ENCODE measurements at places on chromosomes 5 and 9.

GRCh38 chr5:38650540-38650939 lies 94.1 kb upstream of the LIFR start:
- no peak for DNase-seq

DNA sequence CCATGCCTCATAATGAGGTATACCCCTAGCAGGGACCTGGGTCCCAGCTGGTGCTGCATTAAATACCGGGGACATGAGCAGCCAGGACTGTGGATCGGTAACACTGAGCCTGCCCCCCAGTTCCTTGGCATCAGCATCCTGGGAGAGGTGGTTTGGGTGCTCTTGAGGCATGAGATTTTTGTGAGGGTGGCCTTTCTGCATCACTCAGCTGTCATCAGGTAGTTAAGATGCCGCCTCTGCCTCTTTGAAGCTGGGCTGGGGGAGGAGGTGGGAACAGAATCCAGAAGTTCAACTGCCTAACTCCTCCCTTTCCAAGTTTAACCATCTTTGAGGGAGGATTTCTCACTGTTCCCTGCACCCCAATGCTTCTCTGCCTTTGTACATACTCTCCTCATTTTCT lies 112.7 kb downstream of the PDZD2 start:
- no peak for DNase-seq

DNA sequence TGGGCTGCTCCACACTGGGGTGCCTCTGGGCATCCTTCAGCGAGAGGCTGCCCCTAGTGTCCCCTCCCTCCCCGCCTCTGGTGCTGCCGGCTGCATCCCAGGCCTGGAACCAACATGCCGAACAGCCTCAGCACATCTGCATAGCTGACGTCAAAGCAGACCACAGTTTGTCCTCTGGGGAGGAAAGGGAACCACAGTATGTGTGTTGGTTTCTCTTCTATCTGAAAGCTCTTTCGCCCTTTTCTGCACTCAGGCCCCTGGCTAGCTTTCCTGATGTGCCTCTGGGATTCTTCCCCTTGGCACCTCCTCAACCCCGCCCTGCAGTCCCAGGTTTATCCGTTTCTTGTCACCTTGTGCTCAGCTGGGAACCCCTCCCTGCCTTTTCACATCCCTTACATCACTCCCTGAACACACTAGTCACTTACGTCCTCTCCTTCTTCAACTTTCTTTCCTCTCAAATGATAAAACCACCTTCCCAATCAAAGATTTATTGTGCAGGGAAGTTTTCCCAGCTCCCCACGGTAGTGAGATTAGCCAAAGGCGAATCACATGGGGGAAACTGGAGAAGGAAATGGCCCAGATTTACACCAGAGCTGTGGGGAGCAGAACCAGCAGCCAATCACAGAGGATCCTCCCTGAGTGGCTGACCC lies 35.5 kb upstream of the B4GALT1 start:
- DNase-seq, result no peak

DNA sequence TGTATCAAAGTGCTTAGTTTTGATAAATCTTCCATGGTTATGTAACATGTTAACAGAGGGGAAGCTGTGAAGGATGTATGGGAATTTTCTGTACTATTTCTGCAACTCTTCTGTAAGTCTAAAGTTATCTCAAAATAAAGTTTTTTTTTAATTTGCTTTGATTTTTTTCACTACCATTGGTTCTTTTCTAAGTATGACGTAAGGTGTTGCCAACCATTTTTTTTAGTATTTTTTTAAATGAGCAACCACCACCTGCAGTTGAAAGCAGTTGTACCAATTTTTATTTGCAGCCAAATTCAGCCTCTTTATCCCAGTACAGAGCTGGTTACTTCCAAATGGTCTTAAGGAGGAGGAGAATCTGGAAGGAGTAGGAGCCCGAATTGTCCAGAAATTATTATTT lies 192.2 kb downstream of the CHSY3 start:
- no peak for DNase-seq

- DNase-seq, result no peak
Measured at GRCh38 chr9:25678846-25679360, 659 bp upstream of the TUSC1 start.

DNA sequence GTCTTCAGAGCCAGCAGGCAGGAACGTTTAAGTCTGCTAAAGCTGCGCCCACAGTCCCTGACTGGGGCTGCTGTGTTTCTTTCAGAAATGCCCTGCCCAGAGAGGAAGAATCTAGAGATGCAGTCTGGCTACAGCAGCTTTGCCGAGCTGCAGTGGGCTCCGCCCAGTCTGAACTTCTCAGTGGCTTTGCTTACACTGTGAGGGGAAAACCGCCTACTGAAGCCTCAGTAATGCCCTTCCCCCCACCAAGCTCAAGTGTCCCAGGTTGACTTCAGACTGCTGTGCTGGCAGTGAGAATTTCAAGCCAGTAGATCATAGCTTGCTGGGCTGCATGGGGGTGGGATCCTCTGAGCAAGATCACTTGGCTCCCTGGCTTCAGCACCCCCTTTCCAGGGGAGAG lies 78.4 kb downstream of the SREK1 start:
- no peak for DNase-seq

DNA sequence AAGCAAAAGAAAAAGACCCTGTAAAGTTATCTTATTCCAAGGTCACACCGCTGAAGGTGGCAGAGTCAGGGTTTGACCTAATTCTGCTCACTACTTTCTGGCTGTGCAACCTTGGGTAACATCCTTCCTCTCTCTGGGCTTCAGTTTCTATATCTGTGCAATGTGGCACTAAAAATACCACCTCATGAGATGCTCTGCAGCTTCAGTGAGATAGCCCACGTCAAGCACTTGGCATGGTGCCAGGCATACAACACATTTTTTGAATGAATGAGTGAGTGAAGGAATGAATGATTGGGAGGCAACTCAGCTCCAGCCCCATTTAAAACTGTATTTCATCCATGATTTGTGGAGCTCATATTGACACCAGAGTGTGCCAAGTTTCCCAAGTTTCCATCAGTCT lies 62.3 kb downstream of the FOXI1 start:
- no peak for DNase-seq

- DNase-seq, result no peak
Measured at GRCh38 chr9:124663046-124663961, 107.8 kb downstream of the NR6A1 start.

- DNase-seq, result no peak
Measured at GRCh38 chr9:92158097-92158601, 42.9 kb upstream of the SPTLC1 start.

DNA sequence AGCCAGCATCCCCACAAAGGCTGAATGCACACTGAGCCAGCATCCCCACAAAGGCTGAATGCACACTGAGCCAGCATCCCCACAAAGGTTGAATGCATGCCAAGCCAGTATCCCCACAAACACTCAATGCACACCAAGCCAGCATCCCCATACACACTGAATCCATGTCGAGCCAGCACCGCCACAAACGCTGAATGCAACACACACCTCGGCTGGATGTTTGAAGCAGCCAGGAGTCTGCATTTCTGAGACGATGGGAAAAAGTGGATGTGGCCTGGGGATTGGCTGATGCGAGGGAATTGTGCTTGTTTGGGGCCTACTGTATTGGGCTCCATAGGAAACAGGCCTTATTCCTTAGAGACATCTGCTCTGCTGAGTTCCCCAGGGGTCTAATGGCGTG lies 30.9 kb upstream of the CEP72 start:
- no peak for DNase-seq

DNA sequence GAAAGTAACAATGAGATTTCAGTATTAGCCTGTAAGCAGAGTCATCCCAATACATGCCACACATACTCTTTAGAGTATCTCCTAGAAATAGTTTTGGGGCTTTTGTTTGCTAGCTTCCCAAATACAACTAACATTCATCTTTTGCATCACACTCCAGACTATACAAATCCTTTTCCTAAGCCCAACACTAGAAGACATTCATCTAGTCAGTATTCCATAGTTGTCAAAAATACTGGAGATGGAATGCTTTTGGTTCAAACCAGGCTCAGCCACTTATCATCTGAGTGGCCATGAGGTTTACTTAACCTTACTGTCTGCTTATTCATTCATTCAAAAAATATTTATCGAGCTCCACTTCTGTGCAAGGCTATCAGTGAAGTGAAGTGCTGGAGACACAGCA lies 205.1 kb upstream of the SGCD start:
- no peak for DNase-seq

DNA sequence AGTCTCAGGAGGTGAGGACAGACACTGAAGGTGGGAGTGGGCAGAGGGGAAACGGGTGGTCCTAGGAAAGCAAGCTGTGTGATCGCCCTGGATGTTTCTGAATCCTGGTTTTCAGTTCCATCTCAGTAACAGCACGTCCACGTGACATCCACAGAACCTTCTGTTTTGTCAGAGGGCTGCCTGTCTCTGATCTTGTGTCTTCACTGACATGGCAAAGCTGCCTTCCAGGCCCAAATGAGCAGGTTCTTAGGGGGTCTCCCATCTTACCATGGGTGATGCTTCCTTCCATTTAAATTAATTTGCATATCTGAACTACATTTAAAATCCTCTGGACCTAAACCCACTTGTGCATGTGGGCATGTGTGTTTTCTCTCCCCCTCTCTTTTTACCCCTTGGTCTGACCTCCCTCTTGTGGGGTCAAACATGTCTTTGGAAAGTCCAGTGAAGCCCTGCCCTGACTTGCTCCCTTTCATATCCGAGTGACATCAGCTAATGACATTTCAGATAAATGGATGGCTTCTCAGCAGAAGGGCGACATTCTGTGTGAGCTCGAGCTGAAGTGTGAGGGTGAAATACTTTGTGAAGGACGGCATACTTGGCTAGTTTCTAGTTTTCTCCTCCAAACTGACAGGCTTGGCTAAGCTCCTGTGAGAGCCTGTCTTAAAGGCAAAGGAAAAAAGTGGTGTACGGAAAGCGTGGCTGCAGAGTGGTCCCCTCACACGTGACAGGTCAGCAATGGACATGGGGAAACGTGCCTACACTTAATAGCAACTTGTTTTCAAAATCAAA lies 204.8 kb upstream of the S1PR3 start:
- DNase-seq, result no peak

DNA sequence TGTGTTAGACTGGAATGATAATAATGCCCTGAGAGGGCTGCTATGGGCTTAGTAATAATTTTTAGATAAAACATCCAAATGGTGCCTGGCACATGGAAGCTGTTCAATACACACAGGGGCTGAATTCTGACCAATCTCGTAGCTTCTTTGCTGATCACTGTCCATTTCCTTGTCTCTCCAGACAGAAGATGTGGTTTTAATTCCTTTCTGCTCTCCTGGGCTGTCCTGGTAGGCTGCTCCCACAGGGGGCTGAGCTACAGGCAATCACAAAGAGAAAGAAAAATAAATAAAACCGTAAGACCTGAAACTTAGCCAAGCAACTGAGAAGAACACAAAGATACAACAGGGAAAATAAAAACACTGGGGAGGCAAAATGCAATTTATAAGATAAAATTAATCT lies 136.5 kb downstream of the CDK5RAP2 start:
- DNase-seq, result no peak

DNA sequence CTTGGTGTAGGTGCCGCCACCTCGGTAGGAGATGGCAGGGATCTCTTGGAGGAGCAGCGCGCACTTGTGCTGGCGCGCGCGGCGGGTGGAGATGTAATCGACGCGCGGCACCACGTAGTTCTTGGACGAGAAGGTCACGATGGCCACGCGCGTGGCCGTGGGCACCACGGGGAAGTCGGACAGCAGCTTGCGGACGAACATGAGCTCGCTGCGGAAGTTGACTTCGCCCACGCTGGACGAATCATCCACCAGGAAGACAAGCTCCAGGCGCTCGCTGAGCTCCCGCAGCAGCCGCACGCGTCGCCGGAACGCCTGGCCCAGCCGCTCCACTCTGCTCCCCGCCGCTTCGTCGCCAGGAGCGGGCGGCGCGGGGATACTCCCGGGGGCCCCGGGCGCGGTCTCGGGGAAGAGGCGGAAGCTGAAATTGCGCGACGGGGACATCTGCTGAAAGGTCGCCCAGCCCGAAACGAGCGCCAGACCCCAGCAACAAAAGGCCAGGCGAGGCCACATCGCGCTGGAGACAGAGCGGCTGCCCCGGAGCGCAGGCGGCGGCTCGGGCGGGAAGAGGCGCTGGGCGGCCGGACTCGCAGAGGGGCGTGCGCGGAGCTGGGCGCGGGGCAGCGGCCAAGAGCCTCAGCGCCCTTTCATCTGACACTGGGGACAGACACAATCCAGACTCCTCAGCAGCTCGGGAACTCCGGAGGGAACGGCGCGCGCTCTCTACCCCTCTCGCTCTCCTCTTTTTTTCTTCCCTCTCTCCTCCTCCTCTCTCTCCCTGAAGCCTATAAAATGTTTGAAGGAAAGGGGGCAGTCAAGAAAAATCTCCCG lies at the start of gene SVEP1:
Gene SVEP1 (minus strand): TSS at position 708 of the 828 bp plus-strand sequence. CDS start 198 bp downstream, at position 510.
- no peak for DNase-seq

GRCh38 chr9:81594415-81594814 lies 94.9 kb downstream of the TLE1 start:
- no peak for DNase-seq

- DNase-seq, result no peak
Measured at GRCh38 chr9:127538849-127539258, 73.2 kb upstream of the STXBP1 start.

GRCh38 chr5:55438998-55439397 lies 95.8 kb downstream of the PLPP1 start:
- DNase-seq, result no peak

- DNase-seq, result peak; percentile 78
Measured at GRCh38 chr5:82641331-82642003, 363.3 kb upstream of the RPS23 start.

GRCh38 chr9:91212596-91213243 lies 149.0 kb downstream of the AUH start:
- no peak for DNase-seq

DNA sequence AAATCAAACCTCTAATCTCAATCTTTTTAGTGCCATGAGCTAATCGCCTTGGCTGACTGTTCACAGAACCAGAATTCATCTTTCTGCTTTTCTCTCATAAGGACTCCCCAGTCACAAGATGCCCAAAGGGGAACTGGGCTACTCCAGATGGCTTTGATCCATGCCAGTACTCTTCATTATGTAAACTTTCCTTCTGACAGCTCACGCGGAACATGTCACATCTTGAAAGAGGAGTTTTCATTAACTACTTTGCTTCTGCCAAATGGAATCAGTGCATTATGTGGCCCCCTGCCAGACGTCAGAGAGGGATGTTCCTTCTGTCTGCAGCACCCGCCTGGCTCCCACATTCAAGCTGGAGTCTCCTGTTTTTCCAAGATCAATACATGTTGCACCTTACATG lies 142.1 kb upstream of the NMUR2 start:
- DNase-seq, result no peak

- DNase-seq, result no peak
Measured at GRCh38 chr9:128481561-128481960, 23.0 kb upstream of the GLE1 start.

DNA sequence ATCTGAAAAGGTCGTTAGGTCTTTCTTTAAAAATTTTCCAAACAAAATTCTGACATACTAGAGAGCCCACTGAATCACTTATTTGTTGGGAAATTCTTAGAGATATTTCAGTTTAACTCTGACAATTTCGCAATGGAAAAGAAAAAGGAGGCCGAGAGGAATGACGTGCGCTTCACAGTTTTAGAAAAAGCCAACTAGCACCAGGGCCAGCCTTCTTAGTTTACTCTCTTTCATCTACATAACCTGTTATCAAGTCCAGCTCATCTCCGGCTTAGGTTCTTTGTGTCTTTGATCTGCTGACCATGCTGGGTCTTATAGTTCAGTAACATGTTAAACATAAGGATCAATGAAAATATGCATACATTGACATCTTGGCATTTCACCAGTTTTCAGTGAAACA lies 201.7 kb upstream of the TAS2R1 start:
- DNase-seq, result no peak
